Stimulated activated CD8-positive, alpha-beta memory T cell treated with anti-CD3 and anti-CD28 coated beads, Interleukin-7, amount 100 ng/mL, for 24 hours (primary cell): ENCODE measurements at places on chromosomes 6 and 20.

DNA sequence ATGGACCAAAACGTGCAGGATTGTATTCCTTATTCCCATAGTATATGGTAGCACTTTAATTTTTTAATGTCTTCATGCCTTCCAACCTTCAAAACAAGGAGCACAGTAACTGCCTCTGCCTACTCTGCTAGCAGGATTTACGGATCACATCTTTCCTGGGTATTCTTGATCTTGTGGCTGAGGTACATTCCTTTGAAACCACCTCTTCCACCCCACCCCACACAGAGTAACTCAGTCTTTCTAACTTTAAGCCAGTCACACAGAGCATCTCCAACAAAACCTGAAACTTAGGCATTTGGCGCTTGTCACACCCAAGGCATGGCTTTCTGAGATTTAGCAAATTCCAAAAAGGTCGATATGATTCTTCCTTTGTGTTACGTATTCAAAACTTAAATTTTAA, 2.3 kb upstream of the ID4 start:
- DNase-seq, result no peak

GRCh38 chr6:118100717-118101116, 193.7 kb downstream of the SLC35F1 start:
- no peak for DNase-seq

- DNase-seq, result no peak
Measured at GRCh38 chr6:129911732-129912131, 50.6 kb upstream of the TMEM244 start.

GRCh38 chr20:62396367-62397239, 9.7 kb downstream of the RPS21 start:
- DNase-seq, result no peak

DNA sequence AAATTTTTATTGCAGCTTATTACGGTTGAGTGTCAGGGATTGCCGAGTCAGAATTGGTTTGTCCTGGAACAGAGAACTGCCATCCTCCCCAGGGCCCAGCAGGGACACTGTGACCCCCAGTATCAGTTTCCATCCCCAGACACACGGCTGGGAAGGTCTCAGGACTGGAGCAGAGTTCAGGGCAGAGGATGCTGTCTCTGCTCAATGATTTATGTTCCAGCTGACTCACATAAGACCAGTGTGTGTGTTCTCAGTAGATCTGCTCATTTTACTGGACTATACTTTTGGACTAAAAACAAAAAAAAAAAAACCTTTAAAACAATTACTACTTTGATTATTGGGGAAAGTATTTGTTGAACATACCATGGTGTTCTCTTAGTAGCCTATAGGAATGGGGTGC, 44.2 kb downstream of the FNDC1 start:
- DNase-seq, result no peak

DNA sequence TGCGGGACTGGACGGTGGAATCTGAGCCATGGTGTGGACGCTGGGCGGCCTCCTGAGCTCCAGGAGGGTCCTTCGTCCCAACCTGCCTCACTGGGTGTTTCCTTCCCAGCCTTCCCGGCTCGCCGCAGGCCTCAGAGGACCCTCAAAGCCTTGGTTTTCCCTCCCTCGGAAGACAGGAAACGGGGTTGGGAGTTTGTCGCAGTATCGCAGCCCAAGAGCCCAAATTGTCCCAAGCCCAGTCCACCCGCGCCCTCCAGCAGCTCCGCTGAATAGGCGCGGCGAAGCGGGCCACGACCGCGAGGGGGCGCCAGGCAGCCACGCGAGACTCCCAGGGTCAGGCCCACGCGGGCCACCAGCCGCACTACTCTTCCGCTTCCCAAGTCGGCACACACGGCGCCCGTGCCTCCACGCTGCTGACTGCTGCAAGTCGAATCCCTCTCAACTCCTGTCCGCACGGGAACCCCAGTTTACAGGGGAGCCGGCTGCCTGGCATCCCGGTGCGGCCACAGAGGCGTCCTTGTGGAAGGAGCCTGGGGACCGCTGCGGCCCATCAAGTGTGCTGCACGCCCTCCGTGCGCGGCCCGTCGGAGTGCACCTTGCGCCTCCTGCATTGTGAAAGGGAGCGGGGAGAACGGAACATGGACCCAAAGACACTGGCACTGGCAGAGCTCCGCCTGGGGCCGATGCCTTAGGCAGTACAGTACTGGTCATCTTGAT, 40.4 kb upstream of the HMGA1 start:
- peak; percentile 82 for DNase-seq
